ENCODE measurements at places on chromosomes 12 and 14. TPM values are rescaled to one million over a fixed set of nuclear protein-coding genes. Genes with fewer than 3 reads are reported as not detected.

JAG2 gene
- total RNA-seq: 37.5 TPM

GRCh38 chr14:105470350-105471296 lies 4.0 kb upstream of the CRIP2 start:
- DNase-seq: no peak

- DNase-seq: no peak
Observed at GRCh38 chr12:109863847-109864712, 16.3 kb downstream of the GLTP start.

- DNase-seq: peak; percentile 100
Observed at GRCh38 chr14:68935761-68936214, 43.3 kb downstream of the ACTN1 start.

GRCh38 chr14:68714991-68715924 lies 77.6 kb downstream of the ZFP36L1 start:
- peak; percentile 77 for DNase-seq

DNA sequence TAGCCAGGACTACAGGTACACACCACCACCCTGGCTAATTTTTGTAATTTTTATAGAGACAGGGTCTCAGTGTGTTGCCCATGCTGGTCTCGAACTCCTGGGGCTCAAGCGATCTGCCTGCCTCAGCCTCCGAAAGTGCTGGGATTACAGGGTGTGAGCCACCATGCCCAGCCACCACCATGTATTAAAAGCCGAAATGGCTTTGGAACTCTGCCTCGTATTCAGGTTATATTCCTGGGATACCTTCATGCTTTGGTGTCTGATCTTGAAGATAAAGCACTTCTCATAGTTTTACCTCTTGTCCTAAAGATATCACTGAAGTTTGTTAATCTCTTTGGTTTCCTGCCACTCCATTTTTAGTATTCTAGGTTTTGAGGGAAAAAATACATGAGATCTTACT lies 47.2 kb downstream of the MYO1H start:
- no peak for DNase-seq

GRCh38 chr14:23348297-23348655 lies 4.4 kb downstream of the SLC22A17 start:
- no peak for DNase-seq

DNA sequence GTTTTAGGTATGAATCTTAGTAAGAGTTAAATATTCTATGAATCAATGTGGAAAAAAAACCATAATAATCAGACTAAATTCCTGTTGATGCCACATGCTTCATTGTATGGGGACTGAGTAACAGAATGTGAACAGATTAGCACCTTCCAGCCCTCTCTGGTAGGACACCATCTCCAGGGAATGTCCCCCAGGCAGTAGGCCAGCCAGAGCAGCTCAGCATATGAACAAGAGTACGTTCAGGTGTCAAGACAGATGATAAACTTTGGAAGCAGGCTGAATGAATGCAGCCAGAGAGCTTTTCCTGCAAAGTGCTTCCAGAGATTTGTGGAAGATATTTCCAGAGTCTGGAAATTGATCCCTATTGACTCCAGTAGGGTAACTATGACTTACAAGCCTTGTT lies 204.4 kb downstream of the RPS29 start:
- no peak for DNase-seq

DNA sequence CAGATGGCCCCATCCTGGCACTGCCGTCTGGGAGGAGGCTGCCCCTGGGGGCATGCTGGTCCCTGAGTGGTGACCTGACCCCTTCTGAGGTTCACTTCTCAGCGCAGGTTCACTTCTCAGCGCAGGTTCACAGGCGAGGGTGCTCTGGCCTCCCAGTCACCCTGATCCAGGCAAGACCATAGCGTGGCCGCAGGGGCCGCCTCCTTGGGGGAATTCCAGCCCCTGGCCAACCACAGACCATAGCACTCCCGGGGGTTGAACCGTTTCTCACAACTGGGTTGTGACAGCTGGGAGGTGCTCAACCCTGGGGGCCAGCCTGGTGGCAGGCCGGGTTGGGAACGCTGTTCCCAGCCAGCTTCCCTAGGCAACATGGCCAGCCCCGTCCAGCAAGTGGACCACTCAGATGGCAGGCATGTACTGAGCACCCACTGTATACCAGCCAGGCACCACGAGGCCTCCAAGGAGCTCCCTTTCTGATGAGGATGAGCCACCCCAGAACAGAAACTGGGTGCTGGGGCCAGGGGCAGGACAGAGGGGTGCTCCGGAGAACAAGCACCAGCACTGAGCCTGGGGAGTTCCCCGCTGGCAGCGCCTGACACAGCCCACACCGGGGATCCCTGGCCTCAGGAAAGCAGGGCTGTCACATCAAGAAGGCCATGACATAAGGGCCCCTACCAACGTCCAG lies 28.3 kb upstream of the ZFP36L1 start:
- DNase-seq: no peak

DNA sequence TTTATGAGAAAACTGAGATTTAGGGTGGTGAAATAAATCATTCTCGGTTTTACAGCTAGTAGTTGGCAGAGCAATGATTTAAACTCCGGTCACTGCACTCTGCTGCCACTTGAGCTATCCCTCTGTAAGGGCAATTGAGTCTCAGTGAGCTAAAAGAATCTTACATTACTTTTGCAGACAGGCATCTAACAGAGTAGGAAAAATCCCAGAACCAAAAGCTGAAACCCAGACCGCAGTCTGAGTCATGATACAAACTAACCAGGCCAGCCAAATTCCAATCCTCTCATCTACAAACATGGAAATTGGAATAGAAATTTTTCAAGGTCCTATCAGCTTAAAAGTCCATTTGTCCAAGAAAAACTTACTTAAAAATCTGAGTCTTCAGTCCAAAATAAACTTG lies 73.7 kb downstream of the ANKS1B start:
- DNase-seq: no peak

- no peak for DNase-seq
Observed at GRCh38 chr12:130474599-130475269, 137.0 kb downstream of the PIWIL1 start.

SPIC gene
- not detected for total RNA-seq
